ENCODE measurements at places on chromosomes 3 and 15.

- no peaks in the 10 kb centered on the region for H3K27me3 ChIP-seq
- peak overlapping the region; percentile 17 for H3K27ac ChIP-seq
- no peaks in the 10 kb centered on the region for H3K4me1 ChIP-seq
- H3K36me3 ChIP-seq: peaks cover 12% of the 10 kb centered on the region
These were observed 48.1 kb downstream of the HSPBAP1 start for GRCh38 chr3:122745369-122746021.

DNA sequence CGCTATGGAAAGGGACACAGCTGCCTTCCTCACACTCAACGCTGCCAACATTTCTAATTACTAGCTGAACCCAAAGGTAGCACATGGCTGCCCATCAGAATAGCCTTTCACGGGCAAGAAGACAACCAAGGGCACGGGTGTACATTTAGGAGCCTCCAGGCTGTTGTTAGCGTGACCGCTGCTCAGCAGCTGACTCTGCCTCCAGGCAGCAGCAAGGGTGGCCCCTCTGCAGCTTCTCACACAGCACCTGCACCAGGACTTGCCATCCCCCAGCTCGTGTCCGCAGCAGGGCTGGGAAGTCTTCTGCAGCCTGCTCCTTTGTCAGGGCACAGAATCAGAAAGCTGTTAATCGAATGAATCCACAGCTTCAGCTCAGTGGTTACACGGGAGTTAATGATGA, 146.8 kb downstream of the ADAMTS17 start:
- H3K36me3 ChIP-seq: no peaks in the 10 kb centered on the region
- H3K27ac ChIP-seq: no peak overlapping the region
- H3K4me1 ChIP-seq: peaks cover 4% of the 10 kb centered on the region

DNA sequence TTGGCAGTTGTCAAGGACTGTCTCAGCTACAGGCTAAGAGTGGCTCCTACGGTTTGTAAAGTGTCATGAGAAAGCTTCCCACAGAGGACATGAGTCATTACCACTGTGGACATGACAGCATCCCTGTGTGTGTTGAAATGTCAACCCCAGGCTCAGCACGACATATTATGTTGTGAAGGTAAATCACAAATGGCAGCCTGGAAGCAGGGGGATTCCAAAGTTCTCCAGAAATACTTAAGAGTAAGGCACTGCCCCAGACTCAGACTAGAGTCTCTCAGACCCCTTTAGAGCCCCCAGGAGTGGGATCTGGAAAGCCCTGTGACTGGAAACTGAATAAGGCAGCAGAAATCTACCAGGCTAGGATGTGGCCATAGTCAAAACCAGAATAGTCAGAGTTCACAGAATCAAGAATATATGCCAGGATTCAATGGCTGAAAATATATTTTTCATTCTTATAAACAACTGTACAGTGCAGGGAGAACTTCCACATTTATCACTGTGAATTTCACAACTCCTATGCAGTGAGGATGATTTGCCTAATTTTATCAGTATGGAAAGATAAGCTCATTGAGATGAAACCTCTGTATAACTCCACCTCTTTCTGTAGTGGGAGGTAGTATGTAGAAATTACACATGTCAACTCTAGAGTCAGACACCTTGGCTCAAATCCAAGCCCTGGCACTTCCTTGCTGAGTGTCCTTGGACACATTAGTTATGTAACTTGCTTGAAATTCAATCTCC, 237.1 kb upstream of the CFAP20DC start:
- H3K27me3 ChIP-seq: no peaks in the 10 kb centered on the region
- no peak overlapping the region for H3K27ac ChIP-seq
- H3K4me3 ChIP-seq: no peak overlapping the region
- no peaks in the 10 kb centered on the region for H3K36me3 ChIP-seq
- no peak for DNase-seq

GRCh38 chr15:63088533-63089245, 33.0 kb upstream of the LACTB start:
- no peak overlapping the region for H3K4me3 ChIP-seq
- H3K27ac ChIP-seq: no peak overlapping the region
- H3K36me3 ChIP-seq: no peaks in the 10 kb centered on the region

DNA sequence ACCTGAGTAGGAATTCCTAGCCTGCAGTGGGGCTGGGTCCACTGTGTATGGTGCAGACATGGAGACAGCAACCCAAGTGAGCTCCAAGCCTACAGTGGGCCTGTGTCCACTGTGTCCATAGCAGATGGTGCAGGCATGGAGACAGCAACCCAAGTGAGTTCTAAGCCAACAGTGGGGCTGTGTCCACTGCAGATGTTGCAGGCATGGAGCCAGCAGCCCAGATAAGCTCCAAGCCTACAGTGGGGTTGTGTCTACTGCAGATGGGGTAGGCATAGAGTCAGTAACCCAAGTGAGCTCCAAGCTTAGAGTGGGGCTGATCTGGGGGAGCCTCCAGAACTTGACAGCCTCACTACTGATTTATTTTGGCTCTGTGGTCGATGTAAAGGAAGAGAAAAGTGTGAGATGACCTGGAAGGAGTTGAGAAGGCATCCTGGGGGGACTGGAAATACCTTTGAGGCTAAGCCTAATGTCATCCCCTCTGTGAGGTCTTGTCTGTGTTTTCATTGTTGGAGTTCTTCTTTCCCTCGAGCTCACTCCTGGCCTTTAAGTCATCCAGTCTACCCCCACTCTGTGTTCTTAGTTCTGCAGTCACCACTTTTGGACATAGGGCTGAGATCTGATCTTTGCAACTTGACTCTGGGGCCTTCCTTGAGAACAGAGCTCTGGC, 22.4 kb upstream of the IL16 start:
- H3K27ac ChIP-seq: no peak overlapping the region
- H3K27me3 ChIP-seq: peaks cover 14% of the 10 kb centered on the region
- H3K4me3 ChIP-seq: no peak overlapping the region
- no peaks in the 10 kb centered on the region for H3K36me3 ChIP-seq
- DNase-seq: no peak
- no peaks in the 10 kb centered on the region for H3K4me1 ChIP-seq

- no peak overlapping the region for H3K27ac ChIP-seq
- no peaks in the 10 kb centered on the region for H3K27me3 ChIP-seq
- no peaks in the 10 kb centered on the region for H3K36me3 ChIP-seq
- no peak overlapping the region for H3K4me3 ChIP-seq
- no peak for DNase-seq
These were observed 9.8 kb upstream of the VGLL4 start for GRCh38 chr3:11653298-11654055.

DNA sequence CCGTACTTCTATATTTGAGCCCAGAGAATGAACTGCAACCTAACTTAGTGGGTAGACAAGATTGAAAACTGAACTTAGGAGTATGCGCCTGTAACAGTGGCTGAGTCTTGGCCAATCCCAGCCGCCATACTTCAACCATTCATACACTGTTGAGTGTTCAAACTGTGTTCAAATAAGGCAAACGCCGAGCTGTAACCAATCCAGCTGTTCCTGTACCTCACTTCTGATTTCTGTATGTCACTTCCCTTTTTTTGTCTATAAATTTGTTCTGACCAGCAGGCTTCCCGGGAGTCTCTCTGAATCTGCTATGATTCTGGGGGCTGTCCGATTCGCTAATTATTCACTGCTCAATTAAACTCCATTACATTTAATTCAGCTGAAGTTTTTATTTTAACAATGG, 58.6 kb upstream of the TPM1 start:
- H3K27ac ChIP-seq: no peak overlapping the region
- H3K27me3 ChIP-seq: peaks cover 14% of the 10 kb centered on the region
- no peaks in the 10 kb centered on the region for H3K36me3 ChIP-seq
- no peaks in the 10 kb centered on the region for H3K4me1 ChIP-seq

DNA sequence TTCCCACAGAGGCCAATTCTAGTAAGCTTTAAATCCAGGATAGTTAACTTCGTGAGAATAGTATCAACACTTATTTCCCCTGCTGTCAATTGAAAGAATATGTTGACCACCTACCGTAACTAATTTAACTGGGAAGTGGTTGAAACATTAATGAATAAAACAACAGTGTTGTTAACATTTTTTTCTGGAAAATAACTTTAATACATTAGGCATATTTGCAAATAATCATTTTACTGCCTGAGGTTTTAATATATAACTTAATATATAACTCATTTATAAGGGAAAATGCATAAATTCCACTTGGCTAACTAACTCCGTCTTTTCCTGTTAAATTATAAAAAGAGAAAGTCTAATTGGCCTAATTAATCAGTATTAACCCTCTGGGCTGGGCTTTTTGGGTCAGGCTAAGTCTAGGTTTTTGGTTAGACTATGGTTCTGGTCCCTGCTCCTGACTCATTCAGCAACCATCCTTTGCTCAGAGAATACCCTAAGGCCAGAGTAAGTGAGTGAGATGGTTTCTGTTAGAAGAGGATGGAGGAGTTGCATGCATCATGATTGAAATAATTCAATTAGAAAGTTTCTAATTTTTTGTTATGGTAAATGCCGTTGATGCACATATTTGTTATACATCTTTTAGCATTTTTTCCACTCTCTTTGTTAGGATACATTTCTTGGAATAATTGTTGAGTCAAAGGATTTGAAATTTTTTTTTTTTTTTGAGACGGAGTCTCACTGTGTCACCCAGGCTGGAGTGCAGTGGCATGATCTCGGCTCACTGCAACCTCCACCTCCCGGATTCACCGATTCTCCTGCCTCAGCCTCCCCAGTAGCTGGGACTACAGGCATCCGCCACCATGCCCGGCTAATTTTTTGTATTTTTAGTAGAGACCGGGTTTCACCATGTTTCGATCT, 10.8 kb upstream of the SKIL start:
- no peaks in the 10 kb centered on the region for H3K27me3 ChIP-seq
- H3K4me3 ChIP-seq: no peak overlapping the region
- H3K36me3 ChIP-seq: no peaks in the 10 kb centered on the region
- no peak for DNase-seq

GRCh38 chr3:42711491-42712343, 9.1 kb upstream of the HHATL start:
- no peaks in the 10 kb centered on the region for H3K36me3 ChIP-seq
- no peak overlapping the region for H3K4me3 ChIP-seq
- peaks cover 13% of the 10 kb centered on the region for H3K4me1 ChIP-seq
- H3K27me3 ChIP-seq: peaks cover 21% of the 10 kb centered on the region
- H3K27ac ChIP-seq: no peak overlapping the region

DNA sequence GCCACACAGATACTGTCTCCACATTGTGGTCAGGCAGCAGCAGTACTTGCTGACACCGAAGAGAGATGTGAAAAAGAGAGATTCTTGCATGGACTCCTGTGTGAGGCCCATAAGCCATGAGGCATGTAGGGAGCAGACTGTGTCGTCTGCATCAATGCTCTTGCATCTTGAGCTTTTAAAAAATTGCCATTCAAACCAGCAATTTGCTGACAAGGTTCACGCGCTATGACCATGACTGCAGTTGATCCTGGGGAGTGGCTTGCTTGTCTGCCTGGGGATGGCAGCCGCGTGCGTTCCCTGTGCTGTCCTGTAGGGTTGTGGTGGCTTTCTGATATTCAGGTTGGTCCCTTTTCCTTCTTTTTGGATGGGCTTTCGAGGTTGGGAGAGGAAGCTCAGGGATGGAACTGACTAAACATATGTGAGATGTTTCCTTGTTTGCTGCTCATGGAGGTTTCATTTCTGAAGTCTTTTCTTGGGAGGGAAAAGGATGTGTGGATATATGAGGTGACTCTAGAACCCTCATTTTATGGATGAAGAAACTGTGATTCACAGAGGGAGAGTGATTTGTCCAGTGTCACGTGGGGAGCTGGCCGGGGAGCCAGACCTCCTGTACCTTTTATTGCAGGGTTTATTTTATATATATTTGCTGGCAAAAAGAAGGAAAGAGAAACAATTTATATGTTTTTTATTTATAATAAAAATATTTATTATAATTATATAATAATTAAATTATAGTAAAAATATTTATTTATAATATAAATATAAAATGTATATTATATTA, 48.6 kb downstream of the LPP start:
- H3K27me3 ChIP-seq: no peaks in the 10 kb centered on the region
- peaks cover 11% of the 10 kb centered on the region for H3K36me3 ChIP-seq
- peaks cover 59% of the 10 kb centered on the region for H3K4me1 ChIP-seq
- no peak for DNase-seq
- H3K4me3 ChIP-seq: peak overlapping the region; percentile 49
- peak overlapping the region; percentile 35 for H3K27ac ChIP-seq

DNA sequence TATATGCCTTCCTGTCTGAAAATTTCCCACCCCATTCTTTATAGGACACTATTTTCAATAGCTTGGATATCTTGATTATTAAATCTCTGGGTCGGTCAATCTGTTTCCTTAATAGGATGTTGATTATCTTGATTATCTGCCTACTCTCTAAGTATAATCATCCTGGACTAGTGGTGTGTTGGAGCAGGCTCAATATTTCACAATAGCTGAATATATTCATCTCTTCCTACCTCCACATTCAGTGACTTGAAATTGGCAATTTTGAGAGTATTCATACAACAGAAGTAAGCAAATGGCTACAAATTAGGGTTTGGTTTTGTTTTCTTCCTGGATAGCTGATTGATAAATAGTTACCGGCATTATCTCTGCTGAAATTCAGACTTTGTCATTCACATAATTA, 1162.6 kb downstream of the ROBO1 start:
- no peak overlapping the region for H3K4me3 ChIP-seq
- H3K27ac ChIP-seq: no peak overlapping the region
- H3K27me3 ChIP-seq: no peaks in the 10 kb centered on the region
- DNase-seq: no peak

DNA sequence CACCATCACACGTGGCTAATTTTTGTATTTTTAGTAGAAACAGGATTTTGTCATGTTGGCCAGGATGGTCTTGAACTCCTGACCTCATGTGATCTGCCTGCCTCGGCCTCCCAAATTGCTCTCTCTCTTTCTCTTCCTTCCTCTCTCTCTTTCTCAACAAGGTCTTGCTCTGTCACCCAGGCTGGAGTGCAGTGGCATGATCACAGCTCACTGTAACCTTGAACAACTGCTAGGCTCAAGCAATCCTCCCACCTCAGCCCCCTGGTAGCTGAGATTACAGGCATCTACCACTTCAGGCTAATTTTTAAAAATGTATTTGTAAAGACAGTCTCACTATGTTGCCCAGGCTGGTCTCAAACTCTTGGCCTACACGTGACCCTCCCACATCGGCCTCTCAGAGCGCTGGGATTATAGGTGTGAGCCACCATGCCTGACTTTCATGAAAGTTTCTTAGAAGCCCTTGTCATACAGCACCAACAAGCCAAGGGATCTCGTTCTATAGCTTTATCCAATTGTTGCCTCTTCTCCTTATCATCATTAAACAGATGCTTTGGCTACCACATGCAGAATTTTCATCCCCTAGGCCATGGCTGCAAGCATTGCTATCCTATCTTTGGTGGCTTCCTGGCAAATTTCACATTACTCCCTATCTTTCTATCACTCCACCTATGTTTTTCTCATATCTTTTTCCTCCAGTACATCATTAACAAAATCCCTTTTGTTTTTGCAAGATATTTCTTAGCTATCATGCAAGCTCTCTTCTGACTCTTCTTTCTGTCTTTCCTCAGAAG, 5.7 kb downstream of the CCDC32 start:
- DNase-seq: no peak
- peaks cover 75% of the 10 kb centered on the region for H3K4me1 ChIP-seq
- peaks cover 25% of the 10 kb centered on the region for H3K36me3 ChIP-seq
- no peaks in the 10 kb centered on the region for H3K27me3 ChIP-seq
- peak overlapping the region; percentile 73 for H3K4me3 ChIP-seq
- peak overlapping the region; percentile 93 for H3K27ac ChIP-seq
